Left lobe of liver (tissue), 2 donors: ENCODE measurements at places on chromosomes 12 and 14.

DNA sequence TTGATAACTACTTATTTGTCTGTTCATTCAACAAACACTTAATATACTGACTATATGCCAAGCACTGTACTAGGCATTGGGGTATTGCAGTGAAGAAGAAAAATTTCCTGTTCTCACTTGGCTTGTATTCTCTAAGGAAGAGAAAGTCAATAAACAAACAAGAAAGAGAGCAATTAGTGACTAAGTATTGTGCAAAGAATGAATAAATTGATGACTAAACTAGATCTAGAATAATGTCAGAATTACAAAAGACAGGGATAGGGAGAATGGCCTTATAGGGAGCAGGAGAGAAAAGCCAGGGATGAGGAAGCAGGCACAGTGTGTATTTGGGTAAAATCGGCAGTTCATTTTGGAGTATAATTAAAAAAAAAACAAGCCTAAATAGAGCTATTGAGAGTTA is 4.2 kb upstream of the LIN7A start:
- no peak for DNase-seq

- peak; percentile 89 for DNase-seq
Measured at GRCh38 chr14:95318399-95319311, 1.1 kb downstream of the CLMN start.

DNA sequence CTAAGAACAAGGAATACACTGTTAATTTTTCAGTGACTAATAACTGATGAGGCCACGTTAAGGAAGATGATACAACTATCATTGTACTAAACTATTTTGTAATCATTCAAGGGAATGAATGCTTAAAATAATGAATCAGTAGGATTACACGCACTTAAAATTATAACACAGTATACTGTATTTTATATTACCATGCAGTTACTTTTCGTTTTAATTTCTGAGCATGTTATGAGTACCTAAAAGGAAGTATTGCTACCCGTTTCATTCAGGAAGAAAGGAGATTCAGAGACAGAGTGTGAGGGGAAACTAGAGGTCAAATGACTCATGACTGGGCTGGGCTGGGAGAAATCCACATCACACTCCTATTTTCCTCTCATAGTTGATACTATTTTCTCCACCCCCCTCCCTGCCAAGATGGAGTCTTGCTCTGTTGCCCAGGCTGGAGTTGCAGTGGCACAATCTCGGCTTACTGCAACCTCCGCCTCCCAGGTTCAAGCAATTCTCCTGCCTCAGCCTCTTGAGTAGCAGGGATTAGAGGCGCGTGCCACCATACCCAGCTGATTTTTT is 202.0 kb downstream of the PPM1H start:
- DNase-seq = no peak

DNA sequence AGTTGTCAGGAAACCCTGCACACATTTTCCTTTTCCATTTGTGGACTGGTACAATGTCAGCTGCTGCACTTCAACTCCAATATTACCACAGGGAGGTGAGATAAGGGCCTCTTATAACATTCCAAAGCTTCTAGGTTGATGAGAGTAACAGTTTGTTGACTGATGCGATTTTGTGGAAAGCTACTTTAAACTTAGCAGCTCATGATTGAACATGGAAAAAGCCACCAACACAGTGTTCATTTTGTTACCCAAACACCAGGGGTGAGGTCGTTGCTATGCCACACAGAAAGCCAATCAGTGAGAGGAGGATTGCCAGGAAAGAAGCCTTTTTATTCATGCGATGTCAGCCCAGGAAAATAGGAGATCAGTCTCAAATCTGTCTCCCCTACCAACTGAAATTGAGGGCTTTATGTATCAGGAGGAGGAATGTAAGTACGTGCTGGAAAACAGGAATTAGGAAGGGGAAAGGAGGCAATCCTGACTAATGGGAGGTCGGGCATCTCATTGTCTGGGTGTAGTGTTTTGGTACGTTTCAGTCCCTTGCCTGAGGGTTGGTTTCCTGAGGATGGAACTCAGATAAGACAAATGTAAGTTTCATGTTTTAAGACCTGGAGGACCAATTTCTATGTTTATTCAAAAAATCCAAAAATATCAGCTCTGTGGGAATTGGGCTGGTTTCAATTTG is 92.7 kb upstream of the PLEKHA5 start:
- DNase-seq = no peak

GRCh38 chr12:50220363-50220995 is 53.3 kb upstream of the CERS5 start:
- DNase-seq = no peak

DNA sequence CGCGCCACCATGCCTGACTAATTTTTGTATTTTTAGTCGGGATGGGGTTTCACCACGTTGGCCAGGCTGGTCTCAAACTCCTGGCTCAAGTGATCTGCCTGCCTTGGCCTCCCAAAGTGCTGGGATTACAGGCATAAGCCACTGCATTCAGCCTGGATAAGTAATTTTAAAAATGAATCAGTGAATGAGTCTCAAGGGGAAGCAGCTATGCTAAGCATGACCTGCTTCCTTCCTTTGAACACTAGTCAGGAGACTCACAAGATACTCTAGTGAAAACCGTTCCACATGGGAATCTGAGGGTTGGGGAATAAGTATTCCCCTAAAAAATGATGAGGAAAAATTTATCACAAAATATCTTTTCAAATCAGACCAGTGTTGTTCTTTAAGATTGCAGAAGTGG is 10.7 kb upstream of the FAM234B start:
- no peak for DNase-seq

DNA sequence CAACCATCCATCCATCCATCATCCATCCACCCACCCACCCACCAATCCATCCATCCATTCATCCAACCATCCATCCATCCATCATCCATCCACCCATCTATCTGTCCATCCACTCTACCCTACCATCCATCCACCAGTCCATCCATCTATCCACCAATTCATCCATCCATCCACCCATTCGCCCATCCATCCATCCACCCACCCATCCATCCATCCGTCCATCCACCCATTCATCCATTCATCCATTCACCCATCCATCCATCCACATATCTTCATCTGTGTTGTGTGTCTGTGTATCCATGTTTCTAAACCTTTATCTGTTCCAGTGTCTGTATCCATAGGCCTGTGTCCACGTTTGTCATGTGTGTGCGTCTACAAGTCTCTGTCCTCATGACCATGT is 9.9 kb downstream of the HNF1A start:
- DNase-seq = no peak

- DNase-seq = no peak
Measured at GRCh38 chr12:13288501-13288900, 92.0 kb downstream of the EMP1 start.

GRCh38 chr12:19288603-19289244 is 150.6 kb upstream of the AEBP2 start:
- DNase-seq = no peak

GRCh38 chr12:53102883-53103807 is at the start of gene SOAT2:
SOAT2 (plus strand) TSS chr12:53103486; CDS start chr12:53103578, 92 bp downstream.
- DNase-seq = no peak
